ENCODE measurements at places on chromosomes 5 and 9.

DNA sequence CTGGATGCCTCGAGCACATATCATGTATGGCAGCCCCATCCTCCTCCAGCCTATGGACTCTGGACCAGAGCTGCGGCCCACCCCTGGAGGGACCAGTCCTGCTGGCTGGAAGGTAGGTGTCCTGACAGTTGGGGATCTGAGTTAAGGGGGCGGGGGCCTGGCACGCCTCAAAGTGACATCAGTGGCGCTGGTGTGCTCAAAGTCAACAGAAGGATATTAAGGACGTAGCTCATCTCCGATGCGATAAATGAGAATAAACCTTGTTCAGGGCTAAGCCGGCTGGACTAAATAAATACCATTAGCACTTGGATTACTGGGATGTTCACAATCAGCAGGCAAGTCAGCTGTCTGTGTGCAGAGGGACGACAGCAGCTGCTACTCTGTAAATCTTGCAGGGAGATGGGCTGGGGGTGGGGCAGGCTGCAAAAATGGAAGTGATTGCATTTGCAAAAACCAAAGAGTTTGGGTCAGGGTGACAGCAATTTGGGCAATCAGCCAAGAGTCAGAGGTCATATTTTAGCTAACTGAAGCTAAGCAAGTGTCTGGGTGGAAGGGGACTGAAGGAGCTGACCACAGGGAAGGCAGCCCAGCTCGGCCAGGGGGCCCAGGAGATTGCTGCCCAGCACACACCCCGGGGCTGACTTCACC is 80.0 kb upstream of the LRRTM2 start:
- DNase-seq = peak; percentile 74

DNA sequence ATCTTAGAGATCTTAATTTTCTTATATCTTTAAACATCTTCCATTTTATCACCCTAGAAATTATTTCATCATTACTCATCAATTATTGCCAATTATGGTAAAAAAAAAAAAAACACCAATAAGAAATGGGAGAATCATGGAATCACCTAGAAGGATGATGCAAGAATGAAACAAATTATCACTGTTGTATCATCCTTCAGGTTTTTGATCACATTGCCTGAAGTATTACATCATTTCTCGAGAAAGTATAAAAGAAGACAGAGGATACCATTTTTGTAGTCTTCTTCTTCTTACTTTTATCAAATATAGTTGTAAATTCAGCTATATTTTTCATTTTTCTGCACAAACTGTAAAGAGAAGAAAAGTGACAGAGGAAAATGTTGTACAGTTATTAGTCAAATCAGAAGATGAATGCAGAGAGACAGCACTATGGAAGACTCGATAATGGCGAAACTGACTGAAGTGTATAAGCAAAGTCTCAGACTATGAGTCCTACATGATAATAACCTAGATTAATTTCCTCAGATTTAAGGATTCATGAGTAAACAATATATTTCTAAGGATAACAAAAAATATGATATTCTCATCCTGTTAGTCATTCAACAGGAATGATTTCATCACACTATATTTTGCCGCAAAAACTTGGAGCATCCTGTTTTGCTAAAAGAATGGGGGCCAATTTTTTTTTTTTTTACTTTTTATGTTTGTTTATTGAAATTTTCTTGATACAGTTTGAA is 5.9 kb upstream of the STC2 start:
- no peak for DNase-seq

DNA sequence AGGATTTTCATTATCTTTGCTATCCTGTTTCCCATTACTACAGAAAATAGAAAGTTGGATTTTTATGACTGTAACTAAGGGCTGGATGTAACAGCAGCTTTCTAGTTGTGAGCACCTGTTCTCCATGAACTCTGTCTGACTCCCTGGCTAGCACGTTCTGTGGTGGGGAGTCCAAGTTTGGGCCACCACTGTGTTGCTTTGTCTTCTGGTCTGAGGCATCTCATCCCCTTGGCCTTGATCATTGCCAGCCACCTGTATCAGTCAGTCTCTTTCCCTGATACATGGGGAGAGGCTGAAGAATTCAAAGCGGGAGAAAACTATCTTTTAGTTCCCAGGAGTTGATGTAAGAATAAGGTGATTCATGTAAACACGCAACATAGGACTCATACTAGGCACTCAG is 33.4 kb downstream of the WDR70 start:
- no peak for DNase-seq

GRCh38 chr5:180844858-180845257 is 16.2 kb downstream of the ZFP62 start:
- no peak for DNase-seq

DNA sequence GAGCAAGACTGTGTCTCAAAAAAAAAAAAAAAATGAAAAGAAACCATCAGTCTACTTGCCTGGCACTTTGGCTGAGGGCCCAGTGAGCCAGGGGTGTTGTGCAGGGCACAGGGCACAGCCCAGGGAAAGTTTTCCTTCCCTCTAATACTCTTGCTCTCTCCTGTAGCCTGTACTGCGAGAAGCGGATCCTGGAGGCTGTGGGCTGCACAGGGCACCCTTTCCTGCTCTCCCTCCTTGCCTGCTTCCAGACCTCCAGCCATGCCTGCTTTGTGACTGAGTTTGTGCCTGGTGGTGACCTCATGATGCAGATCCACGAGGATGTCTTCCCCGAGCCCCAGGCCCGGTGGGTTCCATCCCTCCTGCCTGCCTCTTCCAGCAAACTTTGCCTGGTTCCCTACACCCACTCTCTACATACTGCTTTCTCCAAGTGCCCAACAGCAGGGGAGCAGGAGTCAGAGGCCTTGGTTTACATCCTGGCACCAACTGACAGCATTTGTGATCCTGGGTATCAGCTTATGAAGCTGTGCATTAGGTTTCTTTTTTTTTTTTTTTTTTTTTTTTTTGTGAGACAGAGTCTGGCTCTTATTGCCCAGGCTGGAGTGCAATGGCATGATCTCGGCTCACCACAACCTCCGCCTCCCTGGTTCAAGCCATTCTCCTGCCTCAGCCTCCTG is 7.2 kb downstream of the ZDHHC12 start:
- DNase-seq = no peak

DNA sequence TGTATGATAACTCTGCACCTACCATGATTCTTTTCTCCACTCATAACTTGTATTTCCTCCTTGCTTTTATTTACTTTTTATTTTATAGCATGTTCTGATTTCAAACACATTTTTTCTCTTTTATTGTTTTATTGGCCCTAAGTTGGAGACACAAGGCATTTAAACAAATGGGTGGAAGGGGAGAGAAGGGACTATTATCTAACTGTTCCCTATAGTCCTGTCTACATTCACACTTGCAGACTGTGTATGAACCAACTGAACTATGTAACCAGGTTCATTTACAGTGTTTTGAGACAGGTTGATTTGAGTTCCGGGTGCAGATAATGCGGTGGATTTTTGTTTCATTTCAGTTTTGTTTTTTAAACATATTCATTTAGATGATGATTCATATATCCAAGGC is 830.6 kb upstream of the SEMA6A start:
- no peak for DNase-seq

DNA sequence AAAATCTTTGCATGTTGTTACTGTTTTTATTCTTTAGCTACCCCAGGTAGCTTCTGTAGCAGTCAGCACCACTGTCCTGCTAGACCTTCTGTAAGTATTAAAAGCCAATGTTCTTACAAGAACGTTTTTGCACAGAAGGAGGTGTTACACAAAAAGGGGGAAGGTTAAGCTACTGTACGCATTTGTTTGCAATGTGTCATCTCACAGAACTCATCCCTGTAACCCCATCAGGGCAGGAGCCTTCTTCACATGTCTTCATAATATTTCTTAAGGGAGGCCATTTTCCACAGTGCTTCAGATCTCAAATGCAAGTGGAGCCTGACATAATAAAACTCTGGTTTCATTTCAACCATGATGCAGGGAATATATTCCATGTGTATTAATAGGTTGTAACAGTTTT is 67.9 kb downstream of the OSMR start:
- DNase-seq = no peak

DNA sequence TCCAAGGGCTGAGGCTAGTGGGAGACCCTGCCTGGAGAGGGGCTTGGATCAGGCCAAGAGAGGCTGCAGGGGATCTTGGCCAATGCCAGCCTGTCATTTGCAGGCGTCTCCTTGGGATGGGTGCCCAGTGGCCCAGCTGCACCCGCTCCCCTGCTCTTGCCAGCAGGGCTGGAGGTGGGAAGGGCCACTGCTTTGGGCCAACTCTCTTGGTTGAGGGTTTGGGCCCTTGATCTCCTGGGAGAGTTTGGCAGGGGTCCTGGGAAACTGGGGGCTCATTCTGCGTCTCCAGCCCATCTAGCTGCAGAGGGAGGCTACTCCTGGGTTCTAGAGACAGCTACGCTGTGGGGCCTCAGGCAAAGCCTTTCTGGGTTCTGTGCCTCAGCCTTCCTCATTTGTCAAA is 10.5 kb downstream of the PSD2 start:
- no peak for DNase-seq

All from suppressor macrophage (primary cell).